Activated T-cell treated with anti-CD3 and anti-CD28 coated beads, Interleukin-2, amount 50 U/mL, for 72 hours (primary cell): ENCODE measurements at places on chromosomes 4 and X.
A peak's percentile ranks its signal among the peaks of the same experiment; 100 is the strongest.

GRCh38 chr4:89551191-89551590, 243.6 kb upstream of the GPRIN3 start:
- no peak for DNase-seq

DNA sequence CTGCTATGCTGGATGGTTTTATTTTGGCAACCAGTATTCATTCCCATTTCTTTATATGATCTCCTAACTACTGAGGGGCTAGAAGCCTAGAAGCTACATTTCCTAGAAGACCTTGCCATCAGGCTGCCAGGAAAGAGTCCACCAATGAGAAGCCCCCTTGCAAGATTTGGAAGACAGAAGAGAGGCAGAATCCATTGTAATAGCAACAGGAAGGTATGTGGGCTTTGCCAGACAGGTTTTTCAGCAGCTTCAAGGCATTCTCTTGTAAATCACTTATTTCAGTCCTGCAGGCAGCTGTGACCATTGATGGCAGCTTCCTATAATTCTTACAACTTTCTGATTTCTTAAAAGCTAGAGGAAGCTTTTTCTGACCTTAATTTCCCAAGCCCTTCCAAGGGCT, 148.3 kb upstream of the NHS start:
- no peak for DNase-seq

DNA sequence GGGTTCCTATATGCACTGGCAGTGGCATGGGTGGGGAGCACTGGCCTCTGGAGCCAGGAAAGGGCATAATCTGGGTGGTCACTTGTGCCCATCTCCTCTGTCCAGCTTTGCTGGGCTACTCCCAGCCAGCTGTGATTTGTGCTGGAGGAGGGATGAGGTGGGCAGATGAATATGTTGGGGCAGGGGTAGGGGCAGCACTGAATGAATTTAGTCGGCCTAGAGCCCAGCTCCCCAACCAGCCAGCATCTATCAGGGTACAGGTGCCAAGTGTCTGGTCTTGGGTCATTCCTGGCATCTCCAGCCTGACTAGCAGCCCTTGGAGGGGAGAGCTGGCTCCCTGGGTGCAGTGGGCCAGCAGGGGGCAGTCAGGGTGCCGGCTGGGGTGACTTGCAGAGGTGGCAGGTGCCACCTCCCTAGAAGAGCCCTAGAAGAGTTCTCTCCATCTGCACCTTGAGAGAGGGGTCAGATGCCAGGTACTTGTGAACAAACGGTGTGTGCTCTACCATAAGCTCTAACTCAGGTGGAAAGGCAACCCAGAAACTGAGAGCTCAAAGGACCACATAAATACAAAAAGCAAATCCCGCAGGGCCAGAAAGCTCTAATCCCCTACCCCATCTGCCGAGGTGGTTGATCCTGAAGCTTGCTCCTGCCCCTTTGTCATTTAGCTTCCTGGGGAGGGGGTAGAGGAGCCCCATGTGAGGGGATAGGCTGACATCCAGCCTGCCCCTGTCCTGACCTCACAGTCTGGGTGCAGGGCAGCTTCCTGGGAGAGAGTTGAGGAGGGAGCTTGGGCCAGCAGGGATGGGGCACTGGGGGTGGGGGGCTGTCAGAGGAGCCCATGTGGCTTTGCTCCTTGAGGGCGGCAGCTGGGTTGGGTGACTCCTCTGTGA, 2.2 kb downstream of the SORCS2 start:
- peak; percentile 48 for DNase-seq

GRCh38 chr4:53730031-53730805, 138.9 kb upstream of the LNX1 start:
- no peak for DNase-seq

DNA sequence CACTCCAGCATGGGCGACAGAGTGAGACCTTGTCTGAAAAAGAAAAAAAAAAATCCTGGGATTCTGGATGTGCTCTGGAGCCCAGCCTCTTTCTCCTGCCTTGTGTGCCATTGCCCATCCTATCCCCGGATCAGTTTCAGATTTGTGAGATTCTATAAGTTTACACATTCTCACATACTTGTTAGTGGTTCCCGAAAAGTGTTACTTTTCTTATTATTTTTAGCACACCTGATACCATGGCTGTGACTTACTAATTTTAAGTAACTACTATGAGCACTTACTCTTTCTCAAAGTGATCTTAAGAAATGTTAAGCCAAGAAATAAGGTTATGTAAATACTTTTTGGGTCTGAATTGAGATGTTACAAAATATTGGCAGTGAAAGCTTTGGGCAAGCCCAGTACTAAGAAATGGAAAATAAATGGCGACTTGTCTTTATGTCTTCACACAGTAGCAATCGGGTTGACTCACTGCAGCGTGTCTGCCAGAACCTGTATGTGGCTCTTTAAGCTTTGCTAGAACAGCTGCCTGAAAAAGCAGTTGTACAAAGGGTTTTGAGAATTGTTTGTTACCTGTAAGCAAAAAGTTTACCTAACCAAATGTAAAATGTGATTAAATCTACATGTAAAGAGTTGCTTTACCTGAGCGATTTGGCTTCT, 118.7 kb downstream of the KLHL8 start:
- no peak for DNase-seq
